ENCODE measurements at places on chromosomes 3 and 15.

DNA sequence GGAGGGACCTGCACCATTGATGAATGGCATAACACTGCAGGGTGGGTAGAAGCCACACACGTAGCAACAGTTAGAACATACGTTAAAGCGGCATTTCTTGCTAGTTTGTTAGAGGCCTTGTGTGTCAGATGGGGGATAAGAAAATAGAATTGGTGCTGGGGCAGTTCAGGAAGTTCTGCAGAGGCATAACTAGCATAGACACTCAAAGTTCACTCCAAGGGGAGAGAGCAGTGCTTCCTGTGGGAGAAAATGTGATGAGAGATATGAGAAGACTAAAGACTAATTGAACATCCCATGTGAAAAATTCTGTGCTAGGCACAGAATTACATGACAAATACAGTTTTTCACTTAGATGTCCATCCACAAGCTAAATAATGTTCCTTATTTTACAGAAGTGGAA lies 327.1 kb downstream of the ZNF621 start:
- no peak for DNase-seq

DNA sequence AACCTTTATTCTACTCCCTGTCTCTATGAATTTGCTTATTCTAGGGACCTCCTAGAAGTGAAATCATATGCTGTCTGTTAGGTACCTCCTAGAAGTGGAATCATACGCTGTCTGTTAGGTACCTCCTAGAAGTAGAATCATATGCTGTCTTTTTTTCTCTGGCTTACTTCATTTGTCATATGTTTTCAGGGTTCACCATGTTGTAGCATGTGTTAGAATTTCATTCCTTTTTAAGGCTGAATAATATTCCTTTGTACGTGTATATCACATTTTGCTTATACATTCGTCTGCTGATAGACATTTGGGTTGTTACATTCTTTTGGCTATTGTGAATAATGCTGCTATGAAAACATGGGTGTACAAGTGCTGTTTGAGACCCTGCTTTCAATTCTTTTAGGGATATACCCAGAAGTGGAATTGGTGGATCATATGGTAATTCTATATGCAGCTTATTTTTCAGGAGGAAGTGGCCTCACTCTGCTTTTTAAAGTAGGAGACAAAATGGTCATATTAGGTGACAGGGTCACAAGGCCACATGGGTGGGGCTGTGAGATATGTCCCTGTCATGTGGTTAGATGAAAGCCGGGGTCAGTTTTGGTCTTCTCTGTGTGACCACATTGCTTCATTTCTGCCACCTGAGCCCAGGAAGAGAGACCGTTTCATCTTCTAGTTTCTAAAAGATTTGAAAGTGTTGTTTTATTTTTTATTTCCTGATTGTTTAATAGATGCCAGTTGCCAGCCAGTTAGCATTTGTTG lies 76.7 kb downstream of the FLNB start:
- DNase-seq: no peak

DNA sequence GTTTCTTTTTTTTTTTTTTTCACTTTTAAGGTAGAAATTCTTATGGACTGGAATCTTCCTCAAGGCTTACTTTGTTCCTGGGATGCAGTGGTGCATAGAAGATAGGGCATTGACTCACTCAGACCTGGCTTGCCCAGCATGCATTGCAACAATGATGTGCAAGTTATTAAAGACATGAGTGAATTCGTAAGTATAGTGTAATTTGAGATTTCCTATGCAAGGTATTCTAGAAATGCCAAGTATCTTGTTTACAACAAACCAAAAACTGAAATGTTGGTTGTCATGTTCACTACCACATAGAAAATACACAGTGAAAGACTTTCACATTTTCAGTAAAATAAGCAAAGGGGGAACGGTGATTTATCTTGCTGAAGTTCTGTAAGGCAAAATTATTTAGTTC lies 56.5 kb upstream of the FNDC3B start:
- no peak for DNase-seq

- no peak for DNase-seq
Measured at GRCh38 chr15:97597801-97598200, 362.7 kb upstream of the ARRDC4 start.

DNA sequence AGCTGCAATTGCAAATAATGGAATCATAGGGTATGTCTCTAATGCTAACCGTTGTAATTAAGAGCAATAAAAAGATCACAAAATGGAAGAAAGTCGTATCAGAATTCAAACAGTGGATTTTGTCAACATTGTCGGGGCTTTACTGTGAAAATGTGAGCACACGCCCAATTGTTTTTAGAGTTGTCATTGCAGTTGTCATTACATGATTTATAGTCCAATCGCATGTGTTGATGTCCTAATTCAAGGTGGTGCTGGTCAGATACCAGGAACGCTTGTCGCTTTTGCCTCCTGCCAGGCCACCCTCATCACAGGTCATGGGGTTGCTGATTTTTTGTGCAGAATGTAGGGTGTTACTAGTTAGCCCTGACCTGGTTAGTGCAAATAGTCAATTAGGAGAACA lies 16.2 kb downstream of the TRPM1 start:
- no peak for DNase-seq

DNA sequence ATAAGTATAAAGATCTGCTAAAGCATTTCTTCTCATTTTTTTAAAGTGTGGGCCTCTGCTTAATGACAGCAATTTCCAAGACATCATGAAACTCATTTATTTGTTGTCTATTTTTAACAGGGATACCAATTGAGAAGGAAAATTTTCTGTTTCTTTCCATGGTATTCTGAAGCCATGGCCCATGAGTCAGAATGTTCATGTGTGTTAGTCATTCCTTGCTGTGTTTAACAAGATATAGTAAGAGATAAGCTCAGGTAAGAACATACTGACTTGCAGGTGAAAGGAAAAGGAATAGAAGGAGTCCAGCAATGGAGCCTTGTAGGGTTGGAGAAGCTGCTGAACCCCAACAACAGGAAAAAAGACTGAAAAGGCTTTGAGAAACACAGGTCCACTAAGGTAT lies 17.0 kb upstream of the ARID3B start:
- DNase-seq: no peak

- DNase-seq: no peak
Measured at GRCh38 chr15:38994310-38994709, 429.7 kb upstream of the RASGRP1 start.

GRCh38 chr3:148950806-148951205 lies 40.5 kb upstream of the GYG1 start:
- no peak for DNase-seq

GRCh38 chr3:173932624-173933023 lies 535.1 kb downstream of the NLGN1 start:
- no peak for DNase-seq

DNA sequence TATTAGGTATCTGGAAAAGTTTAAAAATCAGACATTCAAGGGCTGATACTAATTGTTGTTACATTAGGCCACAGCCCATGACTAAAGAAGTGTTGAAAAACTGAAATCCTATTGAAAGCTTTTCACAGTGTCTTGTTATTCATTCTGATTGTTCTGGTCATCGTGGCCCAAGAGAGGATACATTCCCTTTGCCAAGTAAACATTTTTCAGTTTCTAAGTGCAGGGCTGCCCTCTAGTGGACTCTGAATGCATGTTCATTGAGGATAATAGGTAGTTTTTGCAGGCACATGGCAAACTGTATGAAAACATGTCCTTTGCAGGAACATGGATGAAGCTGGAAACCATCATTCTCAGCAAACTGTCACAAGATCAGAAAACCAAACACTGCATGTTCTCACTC lies 181.1 kb downstream of the MYRIP start:
- DNase-seq: no peak

GRCh38 chr3:66021731-66022131 lies 17.0 kb downstream of the MAGI1 start:
- DNase-seq: no peak

DNA sequence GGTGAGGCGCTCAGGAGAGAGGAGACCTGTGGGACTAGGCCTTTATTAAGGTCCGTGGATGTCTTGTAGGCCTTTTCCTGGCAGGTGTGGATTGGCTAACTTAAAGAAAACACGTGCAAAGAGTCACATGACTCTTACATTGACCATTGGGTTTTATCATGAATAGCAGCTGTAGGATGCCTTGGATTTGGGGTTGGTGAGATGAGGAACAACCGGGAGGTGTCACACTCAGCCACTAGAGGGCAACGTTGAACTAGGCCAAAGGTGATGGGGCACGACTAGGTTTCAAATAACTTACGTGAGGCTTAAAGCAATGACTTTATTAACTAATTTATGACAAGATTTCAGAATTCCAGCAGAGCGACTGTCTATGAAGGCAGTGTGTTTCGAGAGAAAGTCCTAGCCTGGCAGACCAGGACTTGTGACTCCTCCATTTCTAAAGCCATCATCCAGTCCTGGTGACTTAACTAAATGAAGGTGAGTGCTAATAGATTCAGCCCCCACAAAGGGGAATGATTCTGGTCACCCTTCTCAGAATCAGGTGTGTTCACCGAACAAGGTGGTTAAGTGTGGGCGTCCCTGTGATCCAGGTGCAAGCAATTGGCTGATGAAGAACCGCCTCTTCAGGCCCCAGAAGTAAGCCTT lies 345.6 kb downstream of the MCTP2 start:
- no peak for DNase-seq

GRCh38 chr15:44064706-44065105 lies 130.4 kb downstream of the FRMD5 start:
- DNase-seq: no peak

- no peak for DNase-seq
Measured at GRCh38 chr3:52645549-52645948, 40.2 kb downstream of the PBRM1 start.

DNA sequence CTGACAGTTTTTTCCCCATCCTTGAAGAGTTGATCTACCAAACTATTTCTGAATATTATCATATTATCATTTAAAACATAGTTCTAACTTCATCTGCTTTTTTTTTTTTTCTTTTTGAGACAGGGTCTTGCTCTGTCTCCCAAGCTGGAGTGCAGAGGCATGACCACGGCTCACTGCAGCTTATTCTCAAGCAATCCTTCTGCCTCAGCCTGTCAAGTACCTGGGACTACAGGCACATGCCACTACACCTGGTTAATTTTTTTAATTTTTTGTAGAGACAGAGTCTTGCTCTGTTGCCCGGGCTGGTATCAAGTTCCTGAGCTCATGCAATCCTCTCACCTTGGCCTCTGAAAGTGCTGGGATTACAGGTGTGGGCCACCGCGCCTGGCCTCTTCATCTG lies 1.3 kb downstream of the EIF2AK4 start:
- no peak for DNase-seq

DNA sequence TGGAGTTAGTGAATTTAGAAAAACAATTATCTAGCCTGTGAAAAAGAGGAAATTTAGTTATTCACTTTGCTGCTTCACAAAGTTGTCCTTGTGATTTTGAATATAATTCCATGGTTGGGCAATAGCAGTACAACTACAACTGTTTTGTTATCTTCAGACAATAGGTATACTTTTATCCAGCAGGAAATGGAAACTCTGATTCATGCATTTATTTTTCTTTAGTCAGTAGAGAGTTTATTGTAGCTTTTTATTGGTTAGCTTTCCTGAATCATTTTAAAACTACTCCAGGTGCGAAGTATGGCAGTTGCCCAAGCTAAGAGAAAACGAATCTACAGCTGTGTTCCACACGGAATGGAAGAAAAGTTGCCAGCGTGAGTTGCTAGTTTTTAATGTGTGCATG lies 80.3 kb downstream of the TM4SF4 start:
- no peak for DNase-seq

DNA sequence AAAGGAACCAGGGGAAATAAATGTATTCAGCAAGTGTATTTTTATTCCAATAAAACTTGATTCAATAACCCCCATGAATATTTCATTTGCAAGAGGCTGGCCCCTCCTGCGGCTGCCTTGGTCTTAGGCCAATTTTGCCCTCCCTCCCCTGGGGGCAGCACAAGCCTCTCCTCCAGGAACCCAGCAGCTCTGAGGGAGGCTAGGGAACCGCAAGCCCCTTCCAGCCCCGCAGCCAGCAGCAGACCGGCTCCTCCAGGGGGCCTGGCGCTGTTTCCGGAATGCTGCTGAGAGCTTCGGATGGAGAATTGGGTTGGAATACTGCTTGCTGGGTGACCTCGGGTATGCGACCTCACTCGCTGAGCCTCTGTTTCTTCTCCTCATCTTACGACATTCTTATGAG lies 150.1 kb downstream of the RAB11A start:
- no peak for DNase-seq

DNA sequence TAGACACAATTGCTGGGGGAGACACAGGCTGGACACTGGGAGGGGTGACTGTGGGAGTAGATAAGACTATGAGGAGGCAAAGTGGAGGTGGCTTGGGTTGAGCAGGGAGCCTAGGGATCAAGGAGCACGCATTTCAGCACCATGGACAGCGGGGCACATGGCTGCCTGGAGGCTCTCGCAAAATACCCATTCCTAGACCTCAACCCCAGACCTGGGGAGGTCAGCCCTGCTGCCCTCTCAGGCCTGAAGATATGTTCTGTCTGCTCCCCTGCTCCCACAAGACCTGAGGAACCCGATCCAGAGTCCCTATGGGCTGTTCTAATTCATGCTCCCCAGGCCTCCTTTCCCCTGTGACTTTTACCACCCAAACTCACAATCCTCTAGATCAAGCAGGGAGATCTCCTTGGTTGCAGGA lies 16.0 kb upstream of the CPEB1 start:
- DNase-seq: no peak

GRCh38 chr15:62593681-62594399 lies 428.8 kb upstream of the C2CD4B start:
- DNase-seq: no peak

DNA sequence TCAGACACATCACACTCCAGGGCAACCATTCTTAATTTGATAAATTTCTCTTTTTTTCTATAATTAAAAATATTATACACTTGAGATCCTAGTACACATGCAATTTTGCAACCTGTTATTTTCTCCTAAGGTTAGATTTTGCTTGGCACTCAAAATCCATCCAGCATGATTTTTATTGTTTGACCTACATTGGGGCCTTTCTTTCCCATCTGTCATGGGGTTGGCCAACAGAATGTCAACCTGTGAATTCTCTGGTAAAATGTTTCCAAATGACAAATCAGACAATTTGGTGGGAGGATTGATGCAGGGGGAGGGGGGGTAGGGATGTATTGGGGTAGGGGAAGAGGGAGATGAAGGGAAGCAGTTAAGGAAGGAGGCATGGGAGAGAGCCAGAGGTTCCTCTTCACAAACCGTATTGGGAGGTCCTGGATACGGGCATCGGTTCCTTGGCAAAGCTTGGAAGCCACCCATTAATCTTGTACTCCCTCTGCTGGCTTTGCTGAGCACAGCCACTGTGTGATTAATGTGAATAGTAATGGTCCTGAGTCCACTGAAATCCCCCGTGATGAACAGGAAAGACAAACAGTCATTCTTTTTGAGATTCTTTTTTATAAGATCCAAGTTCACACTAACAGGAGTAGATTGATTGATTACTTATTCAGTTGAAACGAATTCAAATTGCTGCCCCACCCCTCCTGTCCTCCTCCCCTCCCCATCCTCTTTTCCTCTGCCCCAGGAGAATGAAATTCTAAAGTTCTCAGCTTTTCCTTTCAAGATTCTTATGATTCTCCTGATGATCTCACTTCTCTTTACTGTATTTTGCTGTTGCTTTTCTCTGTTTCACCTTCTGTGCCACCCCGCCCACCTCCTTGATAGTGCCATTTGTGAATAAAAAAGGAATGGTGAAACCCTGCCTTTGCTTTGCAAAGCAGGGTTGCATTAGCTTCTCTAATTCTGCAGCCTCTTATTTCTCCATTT lies 82.2 kb upstream of the SLC25A26 start:
- no peak for DNase-seq

Measured in stimulated activated CD8-positive, alpha-beta memory T cell treated with anti-CD3 and anti-CD28 coated beads, Interleukin-4, amount 100 ng/mL, for 1 hour (primary cell).